ENCODE measurements at places on chromosomes 1 and 21. TPM values are rescaled to one million over a fixed set of nuclear protein-coding genes. Genes with fewer than 3 reads are reported as not detected.
A peak's percentile ranks its signal among the peaks of the same experiment; 100 is the strongest.

GRCh38 chr1:108960719-108961118, 2.6 kb downstream of the CLCC1 start:
- peaks cover 7% of the 10 kb centered on the region for H3K36me3 ChIP-seq
- DNase-seq, result no peak
- H3K27ac ChIP-seq, result no peak overlapping the region
- no peaks in the 10 kb centered on the region for H3K4me1 ChIP-seq
- H3K27me3 ChIP-seq, result no peaks in the 10 kb centered on the region

DNA sequence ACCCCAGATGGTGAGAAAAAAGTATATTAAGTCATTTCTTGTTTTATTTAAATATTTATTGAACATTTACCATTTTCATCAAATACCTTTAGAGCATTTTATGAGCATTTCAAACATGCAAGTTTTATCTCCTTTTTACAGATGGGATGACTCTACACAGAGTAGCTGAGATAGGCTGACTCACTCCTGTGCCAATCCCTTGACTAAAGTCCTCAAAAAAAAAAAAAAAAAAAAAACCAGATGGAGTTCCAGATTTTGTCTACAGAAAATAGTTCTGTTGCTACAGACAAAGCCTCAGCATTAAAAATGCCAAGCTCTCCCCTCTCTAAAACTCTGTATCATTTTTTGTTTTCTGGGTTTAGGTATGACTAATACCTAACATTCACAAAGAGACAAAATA, 303.0 kb upstream of the PLD5 start:
- H3K27ac ChIP-seq, result no peak overlapping the region
- H3K4me1 ChIP-seq, result peaks cover 3% of the 10 kb centered on the region
- no peaks in the 10 kb centered on the region for H3K27me3 ChIP-seq
- H3K4me3 ChIP-seq, result no peak overlapping the region
- no peaks in the 10 kb centered on the region for H3K36me3 ChIP-seq

DNA sequence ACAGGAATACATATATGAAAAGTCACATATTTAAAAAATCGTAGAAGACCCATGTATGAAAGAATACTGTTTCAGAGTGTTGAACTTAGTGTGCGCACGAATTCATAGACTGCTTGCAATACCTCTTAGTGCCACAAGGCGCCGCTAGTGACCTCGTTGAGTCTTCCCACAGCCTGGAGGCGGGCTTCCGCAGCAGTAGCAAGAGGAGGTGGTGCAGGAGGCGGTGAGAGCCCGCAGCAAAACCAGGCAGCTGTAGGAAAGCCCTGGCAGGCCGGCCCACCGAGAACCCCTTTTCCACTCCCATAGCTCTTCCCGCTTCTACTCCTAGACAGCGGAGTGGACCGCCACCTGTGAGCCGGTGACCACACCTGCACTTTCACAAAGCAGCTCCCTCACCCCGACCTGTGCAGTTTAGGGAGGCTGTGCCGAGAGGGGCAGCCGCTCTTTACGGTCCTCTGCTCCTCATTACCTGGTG, 23.5 kb downstream of the MTARC1 start:
- no peaks in the 10 kb centered on the region for H3K4me1 ChIP-seq
- DNase-seq, result peak; percentile 86
- no peaks in the 10 kb centered on the region for H3K27me3 ChIP-seq
- H3K36me3 ChIP-seq, result peaks cover 54% of the 10 kb centered on the region

- H3K36me3 ChIP-seq, result no peaks in the 10 kb centered on the region
- no peaks in the 10 kb centered on the region for H3K27me3 ChIP-seq
- DNase-seq, result no peak
- H3K4me1 ChIP-seq, result peaks cover 7% of the 10 kb centered on the region
- no peak overlapping the region for H3K27ac ChIP-seq
These were observed 67.7 kb downstream of the MACF1 start for GRCh38 chr1:39272027-39272797.

DNA sequence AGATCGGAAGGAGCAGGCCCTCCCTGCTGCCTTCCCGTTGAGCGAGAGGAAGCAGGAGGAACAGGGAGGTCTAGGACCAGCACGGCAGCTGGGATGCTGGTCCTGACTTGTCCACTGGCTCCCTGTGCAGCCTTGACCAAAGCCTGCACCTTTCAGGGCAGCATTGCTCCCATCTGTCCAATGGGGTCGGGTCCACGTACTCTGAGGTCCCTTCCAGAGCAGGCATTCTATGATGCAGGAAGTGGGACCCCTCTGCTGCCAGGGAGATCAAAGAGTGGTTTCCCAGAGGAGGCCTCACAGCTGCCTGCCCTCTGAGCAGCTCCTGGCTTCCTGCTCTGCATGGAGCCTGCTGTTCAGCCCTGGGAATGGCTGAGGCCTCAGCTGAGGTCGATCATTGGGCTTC, 21.7 kb upstream of the ZNF362 start:
- H3K27ac ChIP-seq, result no peak overlapping the region
- H3K36me3 ChIP-seq, result 0 out of 2 replicates have a peak, but pooled peaks cover 3% of the 10 kb centered on the region
- peaks cover 2% of the 10 kb centered on the region for H3K4me1 ChIP-seq
- H3K27me3 ChIP-seq, result no peaks in the 10 kb centered on the region

GRCh38 chr1:199847021-199847420, 180.5 kb upstream of the NR5A2 start:
- H3K4me1 ChIP-seq, result no peaks in the 10 kb centered on the region
- no peaks in the 10 kb centered on the region for H3K36me3 ChIP-seq
- H3K4me3 ChIP-seq, result no peak overlapping the region
- no peak for DNase-seq

DNA sequence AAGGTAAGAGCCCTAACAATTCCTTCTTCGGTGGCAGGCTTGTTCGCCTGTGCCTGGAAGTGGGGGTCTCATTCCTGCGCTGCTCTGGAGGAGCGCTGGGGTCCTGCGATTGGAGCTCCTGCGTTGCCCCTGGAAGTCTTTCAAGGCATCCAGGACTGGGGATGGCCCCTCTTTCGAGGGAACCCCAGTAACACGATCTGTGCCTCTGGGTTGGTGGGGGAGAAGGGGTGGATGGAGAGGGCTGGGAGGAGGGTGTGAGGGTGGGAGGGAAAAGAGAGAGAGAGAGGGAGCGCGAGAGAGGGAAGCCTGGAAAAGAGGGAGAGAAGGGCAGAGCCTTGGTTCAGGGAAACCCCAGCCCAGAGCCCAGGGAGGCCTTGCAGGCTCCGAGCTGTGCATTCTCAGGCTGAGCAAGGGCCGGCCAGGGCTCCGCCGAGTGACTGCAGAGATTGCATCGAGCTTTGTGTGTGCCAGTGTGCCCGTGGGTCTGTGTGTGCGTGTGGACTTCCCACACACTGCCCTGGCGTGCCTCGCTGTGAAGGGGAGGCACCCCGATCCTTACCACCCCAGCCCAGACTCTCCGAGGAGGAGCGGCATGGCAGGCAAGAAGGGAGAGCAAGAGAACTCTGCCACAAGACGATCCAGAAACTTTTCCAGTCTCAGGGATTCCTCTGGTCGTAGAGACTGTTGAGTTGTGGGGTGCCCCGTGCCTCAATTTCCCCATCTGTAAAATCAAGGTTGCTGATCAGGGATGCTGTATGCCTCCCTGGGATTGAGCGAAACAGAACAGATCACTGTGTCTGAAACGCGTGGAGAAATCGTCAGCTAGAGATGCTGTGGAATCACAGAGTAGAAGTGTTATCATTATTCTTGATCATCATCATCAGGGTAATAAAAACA, 619 bp downstream of the BCL9 start:
- peak overlapping the region; percentile 51 for H3K27ac ChIP-seq
- no peaks in the 10 kb centered on the region for H3K27me3 ChIP-seq
- DNase-seq, result peak; percentile 70
- no peak overlapping the region for H3K4me3 ChIP-seq
- H3K4me1 ChIP-seq, result peaks cover 11% of the 10 kb centered on the region

- H3K36me3 ChIP-seq, result peaks cover 60% of the 10 kb centered on the region
- no peak for DNase-seq
- H3K4me1 ChIP-seq, result peaks cover 6% of the 10 kb centered on the region
- H3K27me3 ChIP-seq, result no peaks in the 10 kb centered on the region
These were observed 117.5 kb downstream of the SMYD2 start for GRCh38 chr1:214398490-214398889.

DNA sequence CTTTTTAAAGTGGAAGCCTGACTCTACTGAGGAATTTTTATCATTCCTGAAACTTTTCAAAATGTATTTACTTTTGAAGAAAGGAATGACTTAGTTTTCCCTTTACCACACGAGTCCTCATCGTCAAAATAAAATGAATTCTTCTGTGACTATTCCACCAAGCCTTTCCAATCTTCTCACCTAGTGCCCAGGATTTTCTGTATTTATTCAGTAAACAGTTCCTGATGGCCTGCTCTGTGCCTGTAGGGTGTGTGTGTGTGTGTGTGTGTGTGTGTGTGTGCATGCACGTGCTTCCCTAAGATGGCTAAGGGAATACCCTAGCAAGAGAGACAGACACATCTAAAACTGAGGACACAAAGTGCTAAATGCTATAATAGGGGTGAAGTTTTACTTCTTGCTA, 395.0 kb upstream of the USP24 start:
- no peak overlapping the region for H3K27ac ChIP-seq
- DNase-seq, result no peak
- no peak overlapping the region for H3K4me3 ChIP-seq
- no peaks in the 10 kb centered on the region for H3K27me3 ChIP-seq
- peaks cover 7% of the 10 kb centered on the region for H3K36me3 ChIP-seq

- no peak overlapping the region for H3K27ac ChIP-seq
- peaks cover 7% of the 10 kb centered on the region for H3K36me3 ChIP-seq
- H3K4me3 ChIP-seq, result no peak overlapping the region
- DNase-seq, result no peak
- H3K4me1 ChIP-seq, result peaks cover 3% of the 10 kb centered on the region
These were observed 2.1 kb upstream of the SERINC2 start for GRCh38 chr1:31410871-31411270.

DNA sequence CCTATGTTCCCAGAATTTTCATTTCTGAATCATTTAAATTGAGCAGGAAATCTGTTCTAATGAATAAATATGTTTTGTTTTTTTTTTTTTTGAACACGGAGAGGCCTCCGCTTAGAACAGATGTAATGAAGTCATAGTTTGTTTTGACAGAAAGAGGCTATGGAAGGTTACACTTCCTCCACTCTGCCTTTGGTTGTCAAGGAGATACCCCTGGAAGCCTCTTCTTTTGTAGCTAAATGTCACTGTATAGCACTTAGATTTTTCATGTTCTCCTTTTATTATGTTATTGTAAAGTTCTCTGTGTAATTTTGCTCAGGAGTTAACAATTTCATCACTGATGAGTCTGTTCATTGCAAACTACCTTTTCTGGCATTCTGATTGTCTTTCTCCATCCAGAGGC, 22.7 kb upstream of the GNG12 start:
- no peak overlapping the region for H3K4me3 ChIP-seq
- H3K27me3 ChIP-seq, result no peaks in the 10 kb centered on the region
- DNase-seq, result no peak
- no peak overlapping the region for H3K27ac ChIP-seq
- no peaks in the 10 kb centered on the region for H3K36me3 ChIP-seq

DNA sequence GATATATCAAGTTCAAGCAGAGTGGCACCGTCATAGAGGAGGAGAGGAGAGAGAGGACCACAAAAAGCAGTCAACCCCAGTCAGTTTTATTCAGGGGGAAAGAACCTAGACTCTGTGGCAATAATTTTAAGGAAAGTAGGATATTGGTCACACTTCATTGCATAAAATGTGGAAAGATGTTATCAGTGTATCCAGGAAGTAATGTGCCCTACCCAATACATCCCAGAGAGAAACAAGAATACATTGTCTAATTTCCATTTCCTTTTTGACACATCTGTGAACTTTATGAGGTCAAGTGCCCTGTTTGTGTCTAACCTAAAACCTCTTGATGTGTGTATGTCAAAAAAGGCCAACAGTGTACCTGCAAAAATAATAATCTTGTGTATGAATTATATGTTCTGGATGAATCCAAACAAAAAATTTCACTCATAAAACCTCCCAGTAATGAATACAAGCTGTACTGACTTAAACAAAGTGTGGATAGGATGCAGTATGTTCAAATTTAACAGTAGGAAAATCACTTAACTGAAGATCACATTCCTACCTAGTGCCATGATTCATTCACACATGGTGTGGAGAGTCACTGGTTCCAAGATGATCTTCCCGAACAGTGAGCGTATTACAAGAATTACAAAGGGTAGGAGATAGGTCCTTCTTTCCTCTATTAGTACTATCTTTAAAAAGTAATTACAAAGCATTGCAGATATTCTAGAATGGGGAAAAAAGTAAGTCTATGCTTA, 712.1 kb upstream of the CXADR start:
- DNase-seq, result no peak
- peaks cover 7% of the 10 kb centered on the region for H3K36me3 ChIP-seq
- H3K4me1 ChIP-seq, result no peaks in the 10 kb centered on the region

GRCh38 chr1:107954126-107954525, 10.9 kb downstream of the VAV3 start:
- no peak overlapping the region for H3K4me3 ChIP-seq
- no peaks in the 10 kb centered on the region for H3K36me3 ChIP-seq
- no peak overlapping the region for H3K27ac ChIP-seq
- DNase-seq, result no peak

DNA sequence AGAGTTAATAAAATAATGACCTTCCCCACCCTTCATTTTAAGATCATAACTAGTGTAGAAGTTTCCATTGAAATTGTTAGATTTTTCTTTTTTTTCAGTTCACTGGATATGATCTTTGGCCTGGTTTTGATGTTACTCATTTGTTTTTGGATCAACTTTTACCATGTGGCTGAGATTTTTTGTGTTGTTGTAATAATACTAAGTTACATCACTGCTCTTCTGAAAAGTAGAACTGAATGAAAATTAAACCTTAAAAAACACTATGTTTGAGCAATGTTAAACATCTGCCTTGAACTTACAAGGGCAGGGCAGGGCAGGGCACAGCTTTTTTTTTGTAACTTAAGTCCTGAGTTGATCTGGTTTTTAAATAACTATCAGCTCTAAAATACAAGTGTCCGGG, 204.8 kb upstream of the ADAMTS5 start:
- H3K27me3 ChIP-seq, result no peaks in the 10 kb centered on the region
- no peak for DNase-seq
- no peak overlapping the region for H3K4me3 ChIP-seq
- H3K4me1 ChIP-seq, result no peaks in the 10 kb centered on the region

DNA sequence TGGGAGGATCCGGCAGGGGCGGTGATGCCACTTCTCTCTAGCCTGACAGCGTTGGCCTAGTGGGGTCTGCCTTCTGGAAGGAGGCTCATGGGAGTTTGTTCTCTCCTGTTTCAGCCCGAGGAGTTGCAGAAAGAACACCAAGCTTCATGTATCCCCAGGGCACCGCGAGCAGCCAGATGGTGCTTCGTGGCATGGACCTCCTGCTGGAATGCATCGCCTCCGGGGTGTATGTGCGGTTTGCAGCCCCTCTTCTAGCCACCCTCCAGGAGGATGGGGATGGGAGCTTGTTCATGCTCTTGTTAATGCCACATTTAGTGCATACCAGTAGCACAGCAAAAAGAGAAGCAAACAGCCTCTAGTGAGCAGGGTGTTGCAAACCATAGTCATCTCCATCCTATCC, 74.9 kb upstream of the CNTN2 start:
- DNase-seq, result no peak
- H3K36me3 ChIP-seq, result no peaks in the 10 kb centered on the region
- no peak overlapping the region for H3K4me3 ChIP-seq
- no peaks in the 10 kb centered on the region for H3K27me3 ChIP-seq

Gene MYBPH
- total RNA-seq, result not detected

Gene PAQR6
- total RNA-seq, result 14.6 TPM

Gene DOCK7
- total RNA-seq, result 36.8 TPM

Gene UQCRHL
- total RNA-seq, result 2.6 TPM

Gene CLCN6
- total RNA-seq, result 20.7 TPM

Data from H9 (cell line).